ENCODE measurements at places on chromosomes 2 and 18.

DNA sequence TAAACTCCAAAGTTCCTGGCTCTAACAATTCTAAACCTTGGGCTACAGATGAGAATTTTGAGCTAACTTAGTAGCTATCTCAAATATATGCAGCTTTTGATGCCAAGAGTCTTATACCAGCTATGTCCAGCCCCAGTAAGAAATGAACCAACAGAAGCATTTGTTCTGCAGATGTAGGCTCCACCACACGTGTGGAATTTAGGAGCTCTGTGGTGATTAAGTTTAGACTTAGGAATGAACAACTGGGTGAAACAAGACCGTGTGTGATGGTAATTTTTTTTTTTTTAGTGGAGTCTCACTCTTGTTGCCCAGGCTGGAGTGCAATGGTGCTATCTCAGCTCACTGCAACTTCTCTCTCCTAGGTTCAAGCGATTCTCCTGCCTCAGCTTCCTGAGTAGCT lies 179.7 kb downstream of the ANKRD30B start:
- DNase-seq, result peak; percentile 56

- no peak for DNase-seq
Observed at GRCh38 chr2:240304746-240305161, 130.7 kb upstream of the GPC1 start.

- DNase-seq, result peak; percentile 58
Observed at GRCh38 chr2:161414042-161415033, 1.8 kb upstream of the TBR1 start.

DNA sequence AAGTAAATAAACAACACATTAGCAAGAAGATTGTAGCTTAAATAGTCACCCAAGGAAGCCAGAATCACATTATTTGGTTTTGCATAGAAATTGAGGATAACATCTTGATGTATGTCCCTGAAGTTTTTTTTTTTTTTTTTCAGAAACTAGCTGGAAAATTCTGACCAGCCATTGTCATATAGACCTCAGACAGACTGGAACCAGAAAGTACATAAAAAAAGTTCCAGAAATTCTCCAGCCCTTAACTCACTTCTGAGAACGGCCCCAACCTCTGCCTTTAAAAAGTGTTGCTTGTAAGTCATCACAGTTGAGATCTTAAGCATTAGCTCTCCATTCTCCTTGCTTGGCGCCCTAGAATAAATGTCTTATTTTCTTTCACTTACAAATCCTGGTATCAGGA lies 350.5 kb downstream of the CCDC85A start:
- no peak for DNase-seq

DNA sequence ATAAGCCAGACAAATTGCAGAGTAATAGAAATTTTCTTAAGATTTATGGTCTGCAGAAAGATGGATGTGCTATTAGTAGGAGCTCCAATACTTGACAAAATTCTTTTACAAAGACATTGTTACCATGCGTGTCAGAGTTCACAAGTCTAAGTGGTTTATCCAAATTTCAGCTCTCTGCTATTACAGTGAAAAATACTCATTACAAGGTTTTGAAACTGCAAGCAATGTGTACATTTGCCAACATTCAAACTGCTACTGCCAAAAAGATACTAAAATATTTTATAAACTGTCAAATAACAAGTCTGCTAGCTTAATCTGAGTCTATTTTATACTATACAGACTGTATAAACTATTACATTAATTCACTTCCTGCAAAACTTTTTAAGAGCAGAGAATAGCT lies 1341.5 kb upstream of the ACVR2A start:
- no peak for DNase-seq

- peak; percentile 21 for DNase-seq
Observed at GRCh38 chr2:23478933-23479683, 94.1 kb downstream of the KLHL29 start.

GRCh38 chr18:42778024-42778423 lies 337.5 kb downstream of the RIT2 start:
- DNase-seq, result no peak

DNA sequence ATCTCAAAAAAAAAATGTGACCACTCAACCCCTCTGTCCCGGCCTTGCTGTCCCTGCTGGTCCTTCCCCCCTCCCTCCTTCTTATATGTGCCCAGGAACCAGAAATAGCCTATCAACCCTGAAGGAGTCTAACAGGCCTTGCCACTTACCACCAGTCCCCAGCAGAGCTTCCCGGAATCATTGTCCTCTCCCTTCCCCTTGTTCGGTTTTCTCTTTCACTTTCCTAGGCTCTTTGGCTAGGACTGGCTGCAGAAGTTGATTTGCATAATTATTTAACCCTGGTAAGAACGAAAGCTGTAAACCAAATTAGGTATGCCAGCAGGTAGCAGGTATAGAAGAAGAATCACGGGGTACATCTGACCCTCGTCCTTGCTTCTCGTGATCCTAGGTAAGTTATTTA lies 72.6 kb upstream of the ZNF532 start:
- no peak for DNase-seq

DNA sequence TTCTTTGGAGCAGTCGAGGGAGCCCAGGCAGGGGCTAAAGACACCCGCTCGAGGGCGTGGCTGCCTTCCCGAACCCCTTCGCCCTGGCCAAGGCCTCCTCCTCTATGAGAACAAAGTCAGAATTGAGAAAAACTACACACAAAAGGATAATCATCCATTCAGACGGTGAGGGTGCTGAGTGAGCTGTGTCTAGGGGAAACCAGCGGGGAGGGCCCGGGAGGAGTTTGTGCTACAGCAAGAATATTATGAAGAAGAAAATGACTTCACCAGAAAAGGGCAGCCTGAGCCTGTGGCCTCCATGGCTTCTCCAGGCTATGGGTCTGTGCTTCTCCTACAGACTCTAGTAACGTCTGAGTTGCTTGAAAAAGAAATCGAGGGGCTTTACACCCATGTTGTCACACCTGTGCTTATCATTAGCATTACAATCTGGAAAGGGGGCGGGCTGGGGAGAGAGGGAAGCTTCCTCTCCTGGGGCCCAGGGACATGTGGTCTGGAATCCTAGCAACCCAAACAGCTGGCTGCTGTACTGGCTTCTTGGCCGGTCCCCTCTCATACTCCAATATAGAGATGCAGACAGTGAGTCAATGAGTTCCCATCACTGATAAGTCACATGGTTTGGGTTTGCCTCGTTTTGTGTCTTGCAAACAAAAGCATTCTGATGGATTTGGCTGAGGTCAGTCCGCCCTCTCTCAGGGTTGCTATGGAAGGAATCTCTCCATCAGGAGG lies 52.0 kb upstream of the ARL4C start:
- DNase-seq, result peak; percentile 55

- peak; percentile 23 for DNase-seq
Observed at GRCh38 chr2:48749291-48750127, 6.0 kb downstream of the LHCGR start.

GRCh38 chr2:105062158-105062557 lies 24.3 kb downstream of the MRPS9 start:
- DNase-seq, result no peak

DNA sequence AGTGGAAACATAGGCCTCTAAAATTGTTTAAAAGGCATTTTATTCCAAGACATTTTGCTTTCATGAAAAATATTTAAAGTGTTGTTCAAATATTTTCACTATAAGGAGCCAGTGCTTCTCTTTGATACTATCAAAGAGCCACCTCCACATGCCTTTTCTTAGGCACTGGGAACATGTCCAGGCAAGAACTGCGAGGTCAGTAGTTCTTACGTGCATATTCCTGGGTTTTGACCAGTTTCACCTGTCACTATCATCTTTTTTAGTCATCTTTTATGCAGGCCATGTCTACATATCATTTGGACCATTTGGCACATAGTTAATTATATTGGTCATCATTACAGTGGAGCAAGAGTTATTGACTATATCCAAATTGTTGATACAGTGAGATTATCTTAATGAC lies 195.3 kb downstream of the CCDC85A start:
- DNase-seq, result peak; percentile 2

DNA sequence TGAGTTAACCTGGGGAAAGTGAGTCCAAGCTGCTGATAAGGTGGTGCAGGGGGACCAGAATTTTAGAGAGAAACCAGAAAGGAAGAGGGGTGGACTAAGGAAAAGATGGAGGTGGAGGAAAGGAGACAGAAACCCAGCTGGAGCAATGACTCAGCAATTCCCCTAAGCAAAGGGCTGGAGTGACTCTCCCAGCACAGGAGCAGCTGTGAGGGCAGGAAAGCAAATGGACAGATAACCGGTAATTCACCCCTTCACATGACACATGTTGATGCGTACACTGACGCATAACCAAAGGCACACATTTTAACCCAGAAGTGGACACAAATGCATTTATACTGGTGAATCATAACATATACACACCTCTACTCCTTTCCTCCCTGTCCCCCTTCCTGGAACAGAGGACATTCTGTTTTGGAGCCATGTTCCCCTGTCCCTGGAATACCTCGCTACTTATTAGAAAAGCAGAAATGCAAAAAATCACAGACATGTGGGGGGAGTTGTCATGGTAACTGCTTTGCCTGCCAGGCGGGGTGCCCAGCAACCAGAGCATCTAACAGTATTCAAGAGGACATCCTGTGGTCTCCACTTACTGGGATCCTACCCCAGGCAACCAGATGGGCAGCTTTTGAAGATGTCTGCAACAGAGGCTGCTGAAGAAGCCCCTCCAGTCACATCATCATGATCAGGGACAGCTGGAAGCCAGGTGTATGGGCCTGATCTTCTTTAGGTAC lies 4.7 kb downstream of the CDK5R2 start:
- peak; percentile 86 for DNase-seq

DNA sequence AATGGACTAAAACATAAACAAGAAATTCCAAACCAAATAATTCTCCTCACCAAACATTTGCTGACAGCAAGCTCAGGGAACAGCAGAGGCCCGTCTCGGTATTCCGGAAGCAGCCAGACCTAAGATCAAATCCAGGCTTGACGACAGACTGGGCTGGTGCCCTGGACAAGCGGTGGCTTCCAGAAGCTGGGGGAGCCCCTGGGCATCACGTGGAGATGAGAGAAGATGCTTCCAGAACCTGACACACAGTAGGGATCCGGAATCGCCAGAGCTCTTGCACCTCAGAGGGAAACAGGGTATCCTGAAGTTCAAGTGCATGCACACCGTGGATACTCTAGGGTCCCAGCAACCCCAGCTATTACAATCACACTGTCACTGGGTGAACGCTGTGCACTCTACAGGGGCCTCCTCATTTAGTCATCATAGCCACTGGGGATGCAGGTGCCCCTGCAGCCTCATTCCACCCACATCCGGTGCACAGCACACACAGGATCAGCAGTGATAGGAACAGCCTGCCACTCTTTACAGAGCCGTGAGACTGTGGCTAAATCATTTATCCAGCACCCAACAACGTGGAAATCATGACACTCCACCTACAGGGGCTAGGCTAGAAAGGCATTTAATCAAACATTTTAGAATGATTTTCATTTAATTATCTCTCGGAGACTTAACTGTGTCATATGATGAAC lies 102.6 kb downstream of the HDAC4 start:
- no peak for DNase-seq

DNA sequence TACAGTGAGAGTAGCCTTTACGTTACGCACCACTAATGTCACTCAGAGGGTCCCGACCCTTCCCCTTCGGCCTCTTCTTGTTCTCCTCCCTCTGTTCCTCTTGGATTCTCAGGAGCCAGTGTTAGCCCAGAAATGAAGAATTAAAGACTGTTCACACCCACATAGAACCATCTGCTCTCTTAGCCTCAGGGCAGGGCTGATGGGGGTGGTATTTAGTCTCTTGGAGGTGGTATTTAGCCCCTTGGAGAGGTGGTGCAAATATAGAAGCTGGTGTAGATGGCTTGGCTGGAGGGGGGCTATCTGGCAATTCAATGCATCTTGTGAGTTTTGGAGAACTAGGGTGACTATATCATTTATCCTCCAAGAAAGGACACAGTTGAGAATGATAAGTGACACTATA lies 286.5 kb downstream of the PRKCE start:
- DNase-seq, result no peak

GRCh38 chr2:212626371-212626918 lies 87.8 kb upstream of the ERBB4 start:
- DNase-seq, result no peak

DNA sequence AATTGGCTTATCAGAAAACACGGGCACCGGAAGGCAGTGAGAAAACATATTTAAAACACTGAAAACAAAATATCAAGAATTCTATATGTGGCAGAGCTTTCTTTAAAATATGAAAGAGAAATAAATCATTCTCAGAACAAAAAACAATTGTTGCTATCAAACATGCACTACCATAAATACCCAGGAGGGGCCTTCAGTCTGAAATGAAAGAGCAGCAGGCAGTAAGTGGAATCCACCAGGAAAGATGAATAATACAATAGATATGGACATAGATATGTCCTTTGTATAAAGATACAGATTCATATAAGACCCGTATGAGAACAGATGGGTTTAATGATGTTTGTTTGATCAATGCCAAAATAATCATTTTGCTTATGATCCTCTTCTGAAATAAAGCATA lies 142.0 kb downstream of the TMEM18 start:
- no peak for DNase-seq

DNA sequence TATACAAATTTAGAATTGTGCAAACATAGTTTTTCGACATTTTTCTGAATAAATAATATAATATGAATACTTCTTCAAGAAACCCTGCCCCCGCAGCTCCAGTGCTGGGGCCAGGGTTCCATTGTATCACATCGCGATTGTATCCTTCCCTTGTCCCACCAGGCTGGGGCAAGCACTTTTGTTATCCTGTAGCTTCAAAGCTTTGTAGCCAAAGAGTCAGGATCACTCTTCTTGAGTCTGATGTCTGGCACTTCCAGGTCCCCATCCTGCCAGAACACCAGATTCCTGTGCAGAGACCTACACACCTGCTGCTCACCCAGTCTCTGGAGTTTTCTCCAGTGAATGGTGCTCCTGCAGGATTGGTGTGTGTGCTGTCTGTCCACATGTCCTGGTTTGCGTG lies 186.9 kb downstream of the ASB1 start:
- DNase-seq, result no peak

DNA sequence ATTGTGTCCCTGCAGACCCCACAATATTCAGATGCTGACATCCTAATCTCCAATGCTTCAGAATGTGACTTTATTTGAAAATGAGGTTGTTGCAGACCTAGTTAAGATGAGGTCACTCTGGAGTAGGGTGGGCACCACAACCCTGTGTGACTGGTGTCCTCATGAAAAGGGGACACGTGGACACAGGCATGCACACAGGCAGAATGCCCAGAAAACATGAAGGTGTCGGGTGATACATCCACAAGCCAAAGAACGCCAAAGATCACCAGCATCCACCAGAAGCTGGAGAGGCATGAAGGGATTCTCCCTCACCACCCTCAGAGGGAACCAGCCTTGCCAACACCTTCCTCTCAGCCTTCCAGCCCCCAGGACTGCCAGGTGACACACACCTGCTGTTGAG lies 69.3 kb downstream of the AFF3 start:
- DNase-seq, result no peak
